ENCODE measurements at places on chromosomes 13 and 19.
A peak's percentile ranks its signal among the peaks of the same experiment; 100 is the strongest.

GRCh38 chr19:49496574-49497008 is 357 bp downstream of the RPS11 start:
- no peak for DNase-seq

- DNase-seq, result no peak
These were observed 117.7 kb downstream of the TBC1D4 start for GRCh38 chr13:75364131-75364713.

GRCh38 chr13:108728370-108728769 is 99.0 kb downstream of the MYO16 start:
- peak; percentile 4 for DNase-seq

DNA sequence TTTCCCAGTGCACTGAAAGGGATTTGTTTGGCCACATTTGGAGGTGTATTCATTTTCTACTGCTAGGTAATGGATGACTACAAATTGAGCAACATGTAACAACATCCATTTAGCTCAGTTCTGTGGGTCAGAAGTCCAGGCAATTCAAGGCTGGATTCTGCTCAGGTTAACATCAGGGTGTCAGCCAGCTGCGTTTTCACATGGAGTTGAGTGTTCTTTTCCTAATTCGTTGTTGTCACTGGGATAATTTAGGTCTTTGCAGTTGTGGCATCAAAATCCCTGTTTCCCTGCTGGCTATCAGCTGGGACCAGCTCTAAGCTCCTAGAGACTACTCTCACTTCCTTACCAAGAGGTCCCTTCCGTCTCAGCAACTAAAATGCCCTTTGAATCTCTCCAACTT is 25.4 kb downstream of the MIR17HG start:
- no peak for DNase-seq

GRCh38 chr19:43957891-43958290 is 6.9 kb downstream of the ZNF221 start:
- DNase-seq, result no peak

DNA sequence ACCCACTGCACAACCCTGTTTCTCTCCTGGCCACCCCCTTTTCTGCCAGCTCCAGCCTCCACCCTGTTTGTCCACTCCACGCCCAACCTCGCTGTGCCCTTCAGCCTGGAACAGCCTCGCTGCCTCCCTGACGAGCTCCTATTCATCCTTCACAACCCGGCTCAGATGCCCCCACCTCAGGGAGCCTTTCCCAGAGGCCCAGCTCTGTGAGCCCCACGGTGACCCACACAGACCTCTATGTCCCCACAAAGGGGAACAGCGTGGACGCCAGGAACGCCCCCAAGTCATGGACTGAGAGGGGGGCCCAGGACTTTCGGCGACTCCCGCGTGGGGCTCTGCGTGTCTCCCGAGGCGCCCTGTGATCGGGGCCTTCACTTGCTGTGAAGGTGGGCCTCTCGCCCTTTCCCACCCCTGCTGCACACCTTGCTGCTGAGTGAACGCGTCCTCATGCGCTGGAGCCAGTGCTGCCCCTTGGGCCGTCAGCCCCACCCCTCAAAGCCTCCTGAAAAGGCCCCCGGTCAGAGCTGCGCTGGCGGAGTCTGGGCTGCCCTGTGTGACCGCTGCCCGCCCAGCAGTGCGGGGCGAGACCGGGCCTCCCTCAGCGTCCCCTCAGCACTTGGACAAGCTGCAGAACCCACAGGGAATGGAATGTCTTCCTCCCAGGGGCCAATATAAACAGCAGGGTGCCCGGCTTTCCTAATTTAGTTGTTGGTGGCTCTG is 40.0 kb downstream of the ADPRHL1 start:
- peak; percentile 59 for DNase-seq

- DNase-seq, result no peak
These were observed 48.6 kb downstream of the LHFPL6 start for GRCh38 chr13:39554371-39554770.

DNA sequence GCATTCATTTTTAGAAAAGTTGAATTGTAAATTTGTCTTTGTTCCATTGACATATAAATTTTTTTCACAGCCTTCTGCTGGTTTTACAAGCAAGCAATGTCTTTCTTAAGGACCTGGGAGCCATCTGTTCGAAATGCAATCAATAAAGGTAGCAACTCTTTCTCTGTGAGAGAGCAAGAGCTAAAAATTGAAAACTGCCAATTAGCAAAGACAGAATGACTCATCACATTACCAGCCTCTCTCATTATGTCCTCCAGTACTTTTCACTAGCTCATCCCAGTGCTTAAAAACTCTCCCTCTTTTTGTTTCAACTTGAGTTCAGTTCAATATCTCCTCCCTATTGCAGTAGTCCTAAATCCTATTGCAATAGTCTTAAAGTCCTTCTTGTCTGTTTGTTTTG is 760.7 kb upstream of the SLITRK6 start:
- no peak for DNase-seq

GRCh38 chr13:89205856-89206520 is 1534.8 kb downstream of the SLITRK5 start:
- DNase-seq, result no peak

GRCh38 chr19:2150794-2151338 is 500 bp downstream of the AP3D1 start:
- DNase-seq, result no peak

DNA sequence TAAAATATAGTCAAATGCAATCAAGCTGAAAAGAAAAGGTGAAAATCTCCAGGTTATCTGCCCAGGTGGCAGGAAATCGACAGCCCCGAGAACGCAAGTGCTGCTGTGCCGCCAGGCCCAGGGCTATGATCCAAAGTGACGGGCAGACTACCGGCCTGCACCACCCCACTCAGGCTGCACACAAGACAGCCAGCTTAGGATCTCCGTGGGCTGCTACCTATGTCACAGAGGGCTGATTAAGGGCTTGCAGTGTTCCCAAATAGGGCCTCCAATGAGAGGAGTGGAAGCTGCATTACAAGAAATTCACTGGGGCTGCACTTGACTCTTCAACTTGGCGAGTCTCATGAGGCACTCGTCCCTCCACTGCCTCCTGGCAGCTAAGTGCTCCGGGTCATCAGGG is 121.8 kb downstream of the CRYL1 start:
- DNase-seq, result no peak

- DNase-seq, result no peak
These were observed 139.3 kb downstream of the IRS2 start for GRCh38 chr13:109647053-109647452.

- DNase-seq, result no peak
These were observed 525.3 kb downstream of the KLF12 start for GRCh38 chr13:73608711-73609485.

DNA sequence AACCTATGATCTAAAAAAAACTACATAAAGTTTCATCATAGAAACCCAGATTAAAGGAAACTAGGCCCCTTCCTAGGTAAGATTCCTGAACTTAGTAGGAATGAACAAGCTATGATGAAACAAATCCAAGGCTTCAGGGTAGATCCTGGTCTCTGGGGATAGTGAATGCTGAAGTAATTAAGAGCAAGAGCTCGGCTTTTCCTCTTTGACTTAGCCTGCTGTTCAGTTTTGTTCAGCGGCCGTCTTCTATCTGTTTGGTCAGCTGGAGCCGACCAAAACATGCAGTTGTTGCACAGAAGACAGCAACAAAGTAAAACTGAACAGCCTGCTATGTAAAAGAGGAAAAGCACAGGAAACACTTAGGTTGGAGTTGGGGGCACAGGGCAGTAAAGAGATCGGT is 44.1 kb upstream of the RFXAP start:
- no peak for DNase-seq

- DNase-seq, result peak; percentile 40
These were observed 433 bp downstream of the SIX5 start for GRCh38 chr19:45768655-45768983.

GRCh38 chr13:22447132-22447886 is 733.5 kb upstream of the SGCG start:
- no peak for DNase-seq

- DNase-seq, result no peak
These were observed 64.9 kb upstream of the MEDAG start for GRCh38 chr13:30841154-30841553.

DNA sequence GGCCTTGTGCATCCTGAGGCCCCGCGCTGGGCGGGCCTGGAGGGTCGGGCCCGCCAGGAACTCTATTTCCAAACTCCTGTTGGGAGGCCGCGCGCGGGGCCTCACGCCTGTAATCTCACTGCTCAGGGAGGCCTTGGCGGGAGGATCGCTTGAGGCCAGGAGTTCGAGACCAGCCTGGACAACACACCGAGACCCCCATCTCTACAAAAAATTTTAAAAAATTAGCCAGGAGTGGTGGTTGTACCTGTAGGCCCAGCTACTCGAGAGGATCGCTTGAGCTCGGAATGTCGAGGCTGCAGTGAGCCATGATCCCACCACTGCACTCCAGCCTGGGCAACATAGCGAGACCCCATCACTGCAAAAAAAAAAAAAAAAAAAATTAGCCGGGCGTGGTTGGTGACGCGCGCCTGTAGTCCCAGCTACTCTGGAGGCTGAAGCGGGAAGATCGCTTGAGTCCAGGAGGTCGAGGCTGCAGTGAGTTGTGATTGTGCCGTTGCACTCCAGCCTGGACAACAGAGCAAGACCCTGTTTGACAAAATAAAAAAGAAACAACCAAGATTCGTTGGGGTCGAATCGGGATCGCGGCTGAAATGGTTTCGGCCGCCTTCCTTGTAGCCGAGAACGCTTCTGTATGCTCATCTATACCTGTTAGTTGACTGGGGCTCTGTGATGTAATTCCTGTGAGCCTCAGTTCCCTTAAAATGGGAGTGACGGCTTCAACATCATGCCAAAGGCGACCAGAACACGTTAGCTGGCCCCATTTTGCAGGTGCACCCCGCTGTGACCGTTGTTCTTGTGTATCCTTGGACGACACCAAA is 636 bp downstream of the SF3A2 start:
- no peak for DNase-seq

- no peak for DNase-seq
These were observed 19.0 kb upstream of the FEM1A start for GRCh38 chr19:4772566-4772965.

GRCh38 chr13:43545317-43545874 is 241.4 kb downstream of the ENOX1 start:
- no peak for DNase-seq

DNA sequence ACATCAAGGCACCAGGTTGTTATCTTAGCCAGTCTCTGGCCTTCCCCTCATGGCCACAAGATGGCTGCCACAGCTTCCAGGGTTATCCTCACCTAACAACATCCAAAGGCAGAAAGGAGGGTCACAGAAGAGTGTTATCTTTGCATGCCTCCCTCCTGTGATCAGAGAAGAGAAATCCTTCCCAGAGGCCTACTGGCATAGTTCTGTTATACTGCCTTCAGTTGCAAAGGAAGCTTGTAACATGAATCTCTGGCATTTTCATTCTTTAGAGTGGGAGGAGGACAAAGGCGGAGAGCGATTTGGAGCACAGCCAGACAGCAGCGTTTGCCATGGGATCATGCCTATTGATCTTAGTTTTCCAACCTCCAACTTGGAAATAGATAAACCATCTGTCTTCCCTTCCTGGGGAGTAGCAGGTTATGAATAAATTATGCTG is 135.7 kb downstream of the DNAJC15 start:
- no peak for DNase-seq

- no peak for DNase-seq
These were observed 15.4 kb downstream of the MIR17HG start for GRCh38 chr13:91362908-91363307.

DNA sequence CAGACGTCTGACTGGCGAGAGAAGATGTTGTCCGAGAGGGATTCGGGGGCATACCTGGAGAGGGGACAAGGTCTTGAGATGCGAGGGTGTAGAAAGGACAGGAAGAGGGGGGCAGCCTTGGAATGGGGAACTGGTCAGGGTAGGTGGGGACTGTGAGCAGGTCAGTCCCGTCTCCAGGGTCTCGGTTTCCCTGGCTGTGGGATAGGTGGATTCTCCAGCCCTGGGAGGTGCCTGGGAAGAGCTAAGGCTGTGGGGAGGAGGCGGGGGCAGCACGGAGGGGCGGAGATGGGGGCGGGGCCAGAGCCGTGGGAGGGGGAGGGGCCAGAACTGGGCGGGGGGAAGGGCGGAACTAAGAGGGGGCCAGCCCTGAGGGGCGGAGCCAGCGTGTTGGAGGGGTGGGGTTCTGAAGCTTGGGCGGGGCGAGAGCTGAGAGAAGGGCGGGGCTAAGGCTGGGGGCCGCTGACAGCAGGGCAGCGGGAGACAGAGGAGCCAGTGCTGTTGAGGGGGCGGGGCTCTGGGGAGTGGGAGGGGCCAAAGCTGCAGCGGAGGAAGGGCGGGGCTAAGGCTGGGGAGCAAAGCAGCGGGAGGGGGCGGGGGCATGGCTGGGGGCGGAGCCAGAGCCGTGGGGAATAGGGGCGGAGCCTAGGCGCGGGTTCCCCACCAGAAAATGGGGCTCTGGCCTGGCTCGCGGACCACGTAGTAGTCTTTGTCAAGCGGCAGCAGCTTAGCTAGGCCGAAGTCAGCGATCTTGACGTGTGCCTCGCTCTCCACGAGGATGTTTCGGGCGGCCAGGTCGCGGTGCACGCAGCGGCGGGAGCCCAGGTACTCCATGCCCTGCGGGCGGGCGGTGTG is 9.5 kb upstream of the INSL3 start:
- peak; percentile 92 for DNase-seq

GRCh38 chr13:89694451-89694850 is 1653.0 kb upstream of the MIR17HG start:
- DNase-seq, result no peak
